ENCODE measurements at places on chromosomes 5 and 9.

DNA sequence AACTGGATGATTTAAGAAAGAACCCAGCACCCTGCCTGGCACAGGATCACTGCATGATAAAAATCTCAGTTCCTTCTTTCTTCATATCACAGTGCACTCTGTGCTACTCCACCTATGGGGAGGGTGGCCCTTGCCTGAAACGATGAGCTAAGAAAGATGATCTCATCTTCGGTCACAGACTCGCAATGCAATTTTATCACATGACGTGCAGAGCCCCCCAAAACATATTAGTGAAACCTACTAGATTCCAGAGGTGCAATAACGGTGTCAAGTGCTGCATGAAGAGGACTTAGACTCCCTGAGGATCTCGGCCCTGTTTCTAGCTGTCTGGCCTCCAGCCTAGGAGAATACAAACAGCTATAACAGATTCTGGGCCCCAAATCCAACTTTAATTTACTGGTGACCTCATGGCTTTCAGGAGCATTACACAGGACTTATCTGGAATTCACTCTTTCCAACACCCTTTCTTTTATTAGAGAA is 104.0 kb downstream of the EBF1 start:
- no peak for DNase-seq

- no peak for DNase-seq
Measured at GRCh38 chr9:126874546-126875314, 14.3 kb downstream of the ZBTB34 start.

GRCh38 chr9:2356041-2356790 is 265.4 kb upstream of the VLDLR start:
- no peak for DNase-seq

DNA sequence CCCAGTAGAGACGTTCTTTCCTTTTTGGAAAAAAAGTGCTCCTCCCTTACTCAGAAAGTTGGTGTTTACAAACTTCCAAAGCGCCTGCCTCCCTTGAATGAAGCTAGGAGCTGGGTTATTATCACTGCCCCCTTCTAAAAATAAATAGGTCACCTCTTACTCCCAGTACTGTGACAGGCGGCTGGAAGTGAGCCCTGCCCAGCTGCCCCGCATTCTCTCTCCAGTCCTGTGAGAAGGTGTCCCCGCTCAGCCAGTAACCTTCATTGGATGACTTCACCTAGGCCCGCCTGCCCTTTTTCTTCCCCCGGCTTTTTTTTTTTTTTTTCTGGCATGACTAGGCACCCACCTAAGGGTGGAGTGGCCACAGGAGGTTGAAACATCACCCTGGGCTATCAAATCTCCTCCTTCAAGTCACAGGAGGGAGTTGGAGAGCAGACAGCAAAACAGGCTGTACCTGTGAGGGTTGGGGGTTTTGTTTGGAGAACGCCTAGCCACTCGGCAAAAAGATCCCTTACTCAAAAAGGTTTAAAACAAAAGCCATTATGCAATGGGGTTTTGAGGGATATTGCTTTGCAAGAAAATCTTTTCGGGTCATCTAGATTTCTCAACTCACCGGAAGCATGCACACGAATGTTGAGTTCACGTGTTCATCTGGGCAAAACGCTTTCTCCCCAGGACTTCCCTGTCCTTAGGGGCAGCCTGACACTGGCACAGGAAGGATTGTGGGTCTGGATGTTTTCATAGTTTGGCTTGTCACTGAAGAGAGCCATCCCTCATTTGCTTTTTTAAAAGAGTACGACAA is 43.3 kb upstream of the ZNF622 start:
- peak; percentile 41 for DNase-seq

DNA sequence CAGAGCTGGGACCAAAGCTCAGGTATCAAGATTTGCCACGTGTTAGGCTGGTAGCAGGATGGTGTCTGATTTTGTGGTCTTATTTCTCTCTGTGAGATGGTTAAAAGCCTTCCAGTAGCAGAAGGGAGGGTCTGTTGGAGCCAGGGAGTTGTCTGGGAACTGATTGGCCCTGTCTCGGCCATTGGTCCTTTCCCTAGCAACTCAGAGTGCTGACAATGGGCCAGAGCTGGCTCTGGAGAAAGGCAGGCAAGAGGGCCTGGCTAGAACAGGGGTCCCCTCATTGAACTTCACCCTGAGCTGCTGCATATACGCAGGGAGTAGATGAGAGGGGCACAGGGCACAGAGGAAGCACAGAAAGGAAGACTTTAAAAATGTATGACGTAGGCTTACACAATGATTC is 92.8 kb downstream of the PSD2 start:
- no peak for DNase-seq

DNA sequence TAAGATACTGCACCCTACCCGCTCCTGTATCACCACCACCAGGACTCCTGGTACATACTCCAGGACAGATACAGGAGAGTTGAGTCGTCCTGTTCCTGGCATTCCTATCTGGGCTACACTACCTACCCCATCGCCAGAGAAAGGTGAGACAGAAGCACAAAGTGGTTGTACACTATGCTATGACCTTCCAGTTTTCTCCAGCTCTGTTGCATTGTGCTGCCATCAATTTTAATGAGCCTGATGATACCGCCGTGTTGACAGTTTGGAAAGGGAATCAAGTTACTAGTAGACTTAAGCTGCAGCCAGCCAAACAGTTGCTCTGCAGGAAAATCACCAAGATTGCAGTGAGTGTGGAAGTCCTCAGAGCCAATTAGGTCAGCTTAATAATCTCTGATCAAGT is 35.2 kb downstream of the ANP32B start:
- DNase-seq: no peak

- peak; percentile 15 for DNase-seq
Measured at GRCh38 chr9:35910613-35911359, 1.5 kb downstream of the SPAAR start.
